Activated CD8-positive, alpha-beta T cell treated with anti-CD3 and anti-CD28 coated beads, Interleukin-2, amount 10 ng/mL, durations not matched to agents 7 days and 5 days (primary cell): ENCODE measurements at places on chromosomes 5 and 9.

GRCh38 chr5:149793256-149793550 is 63.1 kb downstream of the PPARGC1B start:
- DNase-seq = no peak

DNA sequence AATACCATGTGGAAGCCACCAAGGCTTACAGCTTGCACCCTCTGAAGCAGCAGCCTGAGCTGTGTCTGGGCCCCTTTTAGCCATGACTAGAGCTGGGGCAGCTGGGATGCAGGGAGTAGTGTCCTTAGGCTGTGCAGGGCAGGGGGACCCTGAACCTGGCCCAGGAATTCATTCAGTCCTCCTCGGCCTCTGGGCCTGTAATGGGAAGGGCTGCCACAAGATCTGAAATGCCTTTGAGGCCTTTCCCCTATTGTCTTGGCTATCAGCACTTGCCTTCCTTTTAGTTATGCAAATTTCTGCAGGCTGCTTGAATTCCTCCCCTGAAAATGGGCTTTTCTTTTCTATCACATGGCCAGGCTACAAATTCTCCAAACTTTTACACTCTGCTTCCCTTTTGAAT is 9.0 kb downstream of the GPR150 start:
- no peak for DNase-seq

DNA sequence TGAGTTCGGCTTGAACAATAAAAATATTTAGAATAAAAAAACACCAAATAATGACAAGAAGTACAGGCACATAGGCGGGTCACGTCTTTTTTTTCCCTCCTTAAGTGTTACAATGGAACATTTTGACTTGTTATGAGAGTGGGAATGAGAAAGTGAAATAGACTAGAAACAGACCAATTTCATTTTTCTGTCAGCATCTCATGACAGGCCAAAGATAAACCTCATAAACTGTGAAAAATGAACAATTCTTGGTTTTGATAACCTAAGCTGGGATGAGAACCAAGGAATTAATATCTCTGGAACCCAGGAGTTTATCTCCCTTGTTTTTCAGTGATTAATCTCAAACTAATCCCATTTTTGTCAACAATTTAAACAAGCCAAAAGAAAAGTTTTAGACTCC is 299.5 kb downstream of the SLIT3 start:
- no peak for DNase-seq

- no peak for DNase-seq
Measured at GRCh38 chr5:177366528-177367322, 9.0 kb downstream of the RGS14 start.

GRCh38 chr5:51821697-51822096 is 438.4 kb downstream of the ISL1 start:
- DNase-seq = no peak

- DNase-seq = no peak
Measured at GRCh38 chr9:92897323-92897722, 19.5 kb upstream of the ZNF484 start.

DNA sequence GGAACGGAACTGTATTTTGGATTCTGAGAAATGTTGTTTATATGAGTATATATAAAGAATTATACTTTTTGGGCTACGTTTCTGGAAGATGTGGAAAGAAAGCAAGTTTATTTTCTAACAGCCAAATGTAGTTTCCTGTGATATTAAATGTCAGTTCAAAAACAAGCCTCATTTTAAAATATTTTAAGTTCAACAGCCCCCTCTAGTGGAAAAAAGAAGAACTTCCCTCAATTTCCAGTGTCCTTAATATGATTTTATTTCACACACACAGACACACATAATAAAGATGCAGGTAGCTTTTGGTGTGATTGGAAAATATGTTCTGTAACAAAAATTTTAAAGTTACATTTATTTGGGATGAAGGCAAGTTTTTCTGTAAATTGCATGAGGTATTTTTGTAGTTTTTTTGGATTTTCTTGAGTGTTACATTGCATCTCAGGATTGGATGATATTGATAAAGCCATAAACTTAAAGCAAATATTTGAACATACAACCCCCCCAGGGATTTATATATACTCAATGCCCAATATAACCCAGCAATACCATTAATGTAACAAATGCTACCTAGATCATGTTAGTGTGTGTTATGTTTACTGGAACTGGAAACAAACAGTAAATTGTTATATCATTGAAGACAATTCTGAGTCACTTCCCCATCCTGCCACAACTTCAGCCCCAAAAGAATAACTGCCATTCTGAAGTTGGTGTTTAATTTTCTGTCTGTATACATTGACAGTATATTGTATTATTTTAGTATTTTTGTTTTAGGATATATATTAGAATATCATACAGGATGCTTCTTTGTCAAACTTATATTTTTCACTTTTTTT is 54.0 kb downstream of the CCDC171 start:
- DNase-seq = peak; percentile 28

DNA sequence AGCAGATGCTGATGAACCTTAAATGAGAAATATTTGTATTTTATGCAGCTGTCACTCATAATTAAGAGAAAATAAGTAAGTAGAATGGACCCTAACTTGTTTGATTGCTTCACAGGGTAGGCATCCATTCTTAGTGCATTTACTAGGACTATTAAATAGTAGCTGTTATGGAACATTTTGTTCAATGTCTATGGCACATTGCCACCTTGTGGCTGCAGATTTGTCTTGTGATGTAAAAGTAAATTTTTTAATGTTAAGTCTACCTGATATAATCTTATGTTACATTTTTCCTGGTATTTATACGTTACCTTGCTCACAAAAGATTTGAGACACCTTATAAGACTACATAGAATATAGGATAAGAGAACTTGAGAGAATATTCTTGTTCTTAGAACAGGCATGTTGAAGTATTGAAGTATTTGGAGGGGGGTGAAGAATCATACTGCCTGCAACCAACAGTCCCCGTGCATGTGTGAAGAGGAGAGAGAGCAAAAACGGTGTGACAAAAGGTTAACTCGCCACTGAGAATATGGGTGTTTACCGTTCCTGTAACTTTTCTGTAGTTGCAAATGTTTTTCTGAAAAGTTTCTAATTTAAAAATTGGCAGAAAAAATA is 161.1 kb downstream of the MAST4 start:
- DNase-seq = peak; percentile 39

- peak; percentile 92 for DNase-seq
Measured at GRCh38 chr5:43042176-43042625, 2.1 kb upstream of the ANXA2R start.

GRCh38 chr5:117463881-117464570 is 889.4 kb upstream of the SEMA6A start:
- no peak for DNase-seq

GRCh38 chr9:6845880-6846279 is 88.1 kb downstream of the KDM4C start:
- no peak for DNase-seq

GRCh38 chr9:123225374-123225813 is 43.0 kb downstream of the STRBP start:
- peak; percentile 54 for DNase-seq

- no peak for DNase-seq
Measured at GRCh38 chr5:7540736-7541485, 145.0 kb downstream of the ADCY2 start.

DNA sequence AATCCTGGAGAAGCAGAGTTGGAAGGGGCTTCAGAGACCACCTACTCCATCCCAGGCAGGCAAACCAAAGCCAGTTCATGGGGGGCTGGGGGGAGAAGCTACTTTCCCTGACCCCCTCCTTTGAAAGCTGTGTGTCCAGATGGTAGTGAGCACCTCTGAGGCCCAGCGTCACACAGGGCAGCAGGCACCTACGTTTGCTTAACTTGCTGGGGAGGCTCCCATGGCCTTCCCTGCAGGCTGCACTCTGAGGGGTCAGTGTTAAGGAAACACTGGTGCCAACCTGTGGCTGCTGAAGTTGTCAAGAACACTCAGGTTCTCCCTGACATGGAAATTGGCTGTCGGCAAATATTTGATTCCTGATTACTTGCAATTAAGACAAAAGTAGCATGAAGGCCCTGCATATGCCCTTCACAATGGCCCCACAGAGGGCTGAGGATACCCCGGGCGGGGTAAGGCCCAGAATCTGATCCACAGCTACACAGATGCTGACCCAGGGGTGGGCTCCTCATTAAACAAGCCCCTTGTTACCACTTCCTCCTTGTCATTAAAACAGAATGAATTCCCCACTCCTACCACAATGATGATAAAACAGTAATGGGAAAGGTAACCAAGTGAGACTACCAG is 208.5 kb downstream of the FSTL4 start:
- DNase-seq = no peak

GRCh38 chr5:156328161-156328560 is 1.2 kb downstream of the SGCD start:
- no peak for DNase-seq
